ENCODE measurements at places on chromosomes 1 and 21.

GRCh38 chr1:204197068-204197467, 777 bp upstream of the KISS1 start:
- DNase-seq = no peak

DNA sequence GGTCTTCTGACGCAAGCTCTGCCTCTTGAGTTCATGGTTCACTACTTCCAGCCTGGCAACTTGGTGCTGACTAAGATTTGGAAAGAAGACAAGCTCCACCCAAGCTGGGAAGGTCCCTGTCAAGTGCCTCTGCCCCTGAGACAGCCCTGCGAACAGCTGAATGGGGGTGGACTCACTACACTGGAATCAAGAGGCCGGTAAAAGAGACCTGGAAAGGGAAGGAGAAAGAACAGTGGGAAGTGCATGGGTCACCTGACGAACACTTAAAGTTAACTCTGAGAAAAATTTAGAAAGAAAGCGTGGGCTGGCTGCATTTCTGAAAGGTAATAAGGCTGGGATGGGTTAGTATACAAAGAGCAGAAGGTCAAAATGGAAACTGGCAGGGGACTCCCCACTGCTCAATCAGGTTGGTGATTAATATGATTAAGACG, 26.1 kb upstream of the ZNF496 start:
- DNase-seq = no peak

DNA sequence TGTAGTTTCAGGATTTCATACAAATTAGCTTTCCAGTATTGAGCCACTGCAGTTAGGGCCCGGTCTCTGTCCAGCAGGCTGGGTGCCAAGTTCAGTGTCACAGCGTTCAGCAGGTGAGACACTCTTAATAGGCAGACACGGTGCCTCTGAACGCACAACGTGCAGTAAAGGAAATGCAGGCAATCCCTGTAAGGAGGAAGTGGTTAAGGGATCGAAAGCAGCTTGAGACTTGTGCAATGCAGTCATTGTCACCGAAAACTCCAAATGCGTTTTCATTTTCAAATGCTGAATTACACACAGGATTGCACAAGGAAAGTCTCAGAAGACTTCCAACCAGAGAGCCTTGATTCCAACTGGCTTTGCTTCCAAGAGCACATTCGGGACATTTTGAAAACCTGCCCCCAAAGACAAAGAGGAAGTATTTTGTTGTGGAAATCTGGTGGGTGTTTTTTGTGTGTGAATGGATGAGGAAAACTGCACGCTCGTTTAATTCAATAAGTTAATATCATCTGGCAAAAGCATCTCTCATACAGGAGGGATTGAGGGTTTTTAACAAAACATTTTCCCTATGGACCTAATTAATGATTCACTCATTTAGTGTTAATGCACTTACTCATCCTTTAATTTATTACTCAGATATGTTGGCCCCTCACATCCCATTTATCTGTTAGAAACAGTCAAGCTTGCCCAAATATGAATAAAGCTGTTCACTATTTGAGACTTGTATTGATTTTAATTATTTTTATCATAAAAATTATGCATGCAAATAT, 61.6 kb downstream of the PTGS2 start:
- peak; percentile 41 for DNase-seq

DNA sequence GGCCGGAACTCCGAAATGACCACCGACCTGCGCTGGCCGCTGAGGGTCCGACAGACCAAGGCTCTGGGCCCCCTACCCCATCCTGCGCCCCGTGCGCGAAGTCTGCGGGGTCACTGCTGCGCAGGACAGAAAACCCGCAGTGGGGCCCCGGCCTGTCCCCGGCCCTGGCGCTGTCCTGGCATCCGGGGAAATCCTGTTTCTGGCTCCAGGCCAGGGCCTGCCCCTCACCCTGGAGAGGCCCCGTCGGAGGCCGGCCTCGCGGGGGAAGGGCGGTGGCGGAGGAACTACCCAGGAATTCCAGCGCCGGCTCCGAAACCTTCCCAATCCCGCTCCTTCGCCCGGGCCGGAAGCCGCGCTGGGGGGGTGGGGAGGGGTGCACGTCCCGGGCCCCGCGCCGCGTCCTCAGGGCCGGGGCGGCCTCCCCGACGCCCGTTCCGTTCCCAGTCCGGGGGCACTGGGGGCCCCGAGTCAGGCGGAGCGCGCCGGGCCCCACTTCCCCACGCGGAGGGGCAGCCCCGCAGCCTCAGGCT, 77.0 kb downstream of the MORN1 start:
- DNase-seq = peak; percentile 1

- DNase-seq = no peak
Measured at GRCh38 chr1:29541631-29542030, 305.3 kb downstream of the PTPRU start.

- no peak for DNase-seq
Measured at GRCh38 chr1:168220470-168220871, 5.3 kb upstream of the SFT2D2 start.

- no peak for DNase-seq
Measured at GRCh38 chr1:42999308-42999707, 40.6 kb upstream of the SLC2A1 start.

- DNase-seq = no peak
Measured at GRCh38 chr1:61480273-61480935, 244.5 kb downstream of the TM2D1 start.

- DNase-seq = peak; percentile 72
Measured at GRCh38 chr1:54581621-54582035, 33.6 kb downstream of the ACOT11 start.

- no peak for DNase-seq
Measured at GRCh38 chr1:201737352-201738060, 91.5 kb upstream of the IPO9 start.

DNA sequence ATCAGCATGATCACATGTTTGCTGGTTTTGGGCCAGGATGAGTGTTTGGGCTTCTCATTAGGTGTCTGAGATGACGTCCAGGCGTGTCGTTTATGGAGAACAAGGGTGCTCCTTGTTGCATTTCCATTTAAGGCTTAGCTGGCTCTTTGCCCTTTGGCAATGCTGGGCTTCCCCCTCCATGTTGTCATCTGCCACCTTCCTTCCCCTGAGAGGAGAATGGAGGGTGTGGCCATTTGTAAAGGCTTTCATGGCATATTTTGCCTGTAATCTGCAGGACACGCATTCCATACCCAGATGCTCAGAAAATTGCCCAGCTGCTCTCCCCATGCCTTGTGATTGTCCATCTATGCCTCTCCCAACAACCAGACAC, 27.7 kb downstream of the PKP1 start:
- DNase-seq = peak; percentile 95

- DNase-seq = peak; percentile 61
Measured at GRCh38 chr1:167059045-167059808, 30.9 kb downstream of the GPA33 start.

DNA sequence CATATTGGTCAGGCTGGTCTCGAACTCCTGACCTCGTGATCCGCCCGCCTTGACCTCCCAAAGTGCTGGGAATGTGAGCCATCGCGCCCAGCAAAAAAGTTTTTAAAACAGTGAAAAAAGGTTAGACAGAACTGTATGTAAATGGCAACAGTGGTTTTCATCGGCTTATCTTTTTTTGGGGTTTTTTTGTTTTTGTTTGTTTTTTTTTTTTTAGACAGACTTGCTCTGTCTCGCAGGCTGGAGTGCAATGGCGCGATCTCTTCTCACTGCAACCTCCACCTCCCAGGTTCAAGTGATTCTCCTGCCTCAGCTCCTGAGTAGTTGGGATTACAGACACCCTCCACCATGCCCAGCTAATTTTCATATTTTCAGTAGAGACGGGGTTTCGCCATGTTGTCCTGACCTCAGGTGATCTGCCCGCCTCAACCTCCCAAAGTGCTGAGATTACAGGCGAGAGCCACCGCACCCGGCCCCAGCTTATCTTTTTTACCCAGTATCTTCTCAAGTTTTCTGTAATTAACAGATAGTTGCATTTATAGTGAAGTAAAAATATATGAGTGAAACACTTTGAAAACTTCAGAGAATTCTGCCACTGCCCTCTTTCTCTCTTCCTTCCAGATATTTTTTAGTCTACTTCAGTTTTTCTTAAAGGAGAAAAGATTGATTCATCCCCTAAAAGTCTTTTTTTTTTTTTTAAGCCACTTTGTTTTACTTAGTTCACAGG, 13.1 kb downstream of the TIMM17A start:
- DNase-seq = no peak

DNA sequence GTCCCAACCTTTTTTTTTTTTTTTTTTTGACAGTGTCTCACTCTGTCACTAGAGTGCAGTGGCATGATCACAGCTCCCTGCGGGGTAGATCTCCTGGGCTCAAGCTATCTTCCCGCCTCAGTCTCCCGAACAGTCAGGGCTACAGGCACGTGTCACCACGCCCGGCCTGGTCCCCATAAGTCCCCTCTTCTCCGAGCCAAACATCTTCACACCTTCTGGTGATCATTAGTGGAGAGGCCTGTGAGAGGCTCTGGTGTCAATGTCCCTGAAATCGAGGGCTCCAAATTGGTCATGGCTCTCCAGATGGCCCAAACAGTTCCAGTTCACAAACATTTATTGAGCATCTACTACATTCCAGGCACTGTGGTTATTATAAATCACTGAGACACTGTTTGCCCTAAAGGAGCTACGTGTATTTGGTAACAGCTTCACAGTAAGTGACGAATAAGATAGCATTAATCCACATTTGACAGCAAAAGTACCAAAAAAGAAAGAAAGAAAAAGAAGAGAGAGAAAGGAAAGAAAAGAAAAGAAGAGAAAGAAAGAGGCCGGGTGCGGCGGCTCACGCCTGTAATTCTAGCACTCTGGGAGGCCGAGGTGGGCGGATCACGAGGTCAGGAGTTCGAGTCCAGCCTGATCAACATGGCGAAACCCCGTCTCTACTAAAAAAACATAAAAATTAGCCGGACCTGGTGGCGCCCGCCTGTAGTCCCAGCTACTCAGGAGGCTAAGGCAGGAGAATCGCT, 867 bp upstream of the TIMM17A start:
- no peak for DNase-seq

DNA sequence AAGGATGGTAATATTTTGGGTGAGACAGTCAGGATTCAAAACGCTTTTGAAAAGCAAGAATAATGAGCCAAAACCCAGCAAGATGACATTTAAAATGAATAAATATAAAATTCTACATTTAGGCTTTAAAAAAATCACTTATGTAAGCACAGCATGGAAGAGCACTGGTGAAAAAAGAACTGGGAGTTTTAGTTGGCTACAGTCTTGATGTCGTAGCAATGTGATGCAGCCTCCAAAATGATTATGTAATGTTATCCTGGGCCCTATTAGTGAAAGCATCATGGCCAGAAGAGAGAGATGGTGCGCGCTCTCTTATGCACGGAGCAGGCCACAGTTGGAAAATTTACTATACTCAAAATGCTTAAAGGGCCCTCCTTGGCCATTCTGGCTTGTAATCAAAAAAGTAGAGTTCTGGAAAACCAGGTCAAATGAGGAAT, 5.1 kb downstream of the KCNJ9 start:
- no peak for DNase-seq

- DNase-seq = peak; percentile 81
Measured at GRCh38 chr1:32335790-32336590, at the start of gene MARCKSL1. TSS of gene MARCKSL1 (minus strand) at chr1:32336233. CDS start at chr1:32336033, 200 bp downstream.

Data from NCI-H1105 treated with DMSO at 0.1 percent for 48 hours (cell line).